ENCODE measurements at places on chromosomes 4 and X.

DNA sequence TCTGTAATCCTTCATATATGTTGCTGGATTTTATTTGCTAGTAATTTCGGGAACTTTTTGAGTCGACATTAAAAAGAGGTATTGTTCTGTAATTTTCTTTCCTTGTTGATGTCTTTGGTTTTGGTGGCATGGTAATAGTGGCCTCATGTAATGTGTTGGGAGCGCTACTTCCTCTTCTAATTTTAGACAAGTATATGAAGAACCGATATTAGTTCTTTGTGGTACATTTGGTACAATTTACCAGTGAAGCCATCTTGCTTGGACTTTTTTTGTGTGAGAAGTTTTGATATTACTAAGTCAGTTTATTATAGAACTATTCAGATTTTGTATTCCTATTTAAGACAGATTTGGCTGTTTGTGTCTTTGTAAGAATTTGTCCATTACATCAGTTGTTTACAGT, 669.2 kb upstream of the AADAT start:
- no peak for DNase-seq

DNA sequence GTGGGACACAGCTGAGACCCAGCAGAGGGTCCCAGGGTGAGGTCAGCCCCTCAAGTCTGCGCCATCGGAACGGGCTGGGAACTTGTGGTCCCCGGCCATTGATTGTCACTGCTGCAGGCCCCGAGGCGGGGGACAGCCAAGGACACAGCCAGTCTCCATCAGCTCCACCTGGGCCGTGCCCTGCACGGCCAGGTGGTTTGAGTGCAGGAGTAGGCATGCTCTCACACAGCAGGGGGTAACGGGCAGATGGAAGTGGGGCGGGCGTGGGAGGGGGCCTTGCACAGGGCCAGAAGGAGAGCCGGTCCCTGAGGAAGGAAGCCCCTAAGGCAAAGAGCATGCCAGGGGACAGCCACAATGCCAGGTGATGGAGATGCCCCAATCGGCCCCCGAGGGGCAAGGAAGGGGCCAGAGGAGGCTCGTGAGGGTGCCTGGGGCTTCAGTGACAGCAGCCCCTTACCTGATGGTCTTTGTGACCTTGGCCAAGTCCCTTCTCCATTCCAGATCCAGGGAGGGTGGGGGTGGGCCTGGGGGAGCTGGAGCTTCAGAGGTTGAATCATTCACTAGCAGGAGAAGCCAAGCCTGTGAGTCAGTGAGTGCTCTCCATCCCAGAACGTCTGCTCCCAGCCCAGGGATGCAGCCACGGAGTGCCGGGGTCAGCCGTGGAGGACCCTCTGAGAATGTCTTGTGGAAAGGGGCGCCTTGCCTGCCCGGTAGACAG, 2.3 kb downstream of the ATP2B3 start:
- no peak for DNase-seq

GRCh38 chrX:109312757-109313156, 169.1 kb downstream of the GUCY2F start:
- no peak for DNase-seq

DNA sequence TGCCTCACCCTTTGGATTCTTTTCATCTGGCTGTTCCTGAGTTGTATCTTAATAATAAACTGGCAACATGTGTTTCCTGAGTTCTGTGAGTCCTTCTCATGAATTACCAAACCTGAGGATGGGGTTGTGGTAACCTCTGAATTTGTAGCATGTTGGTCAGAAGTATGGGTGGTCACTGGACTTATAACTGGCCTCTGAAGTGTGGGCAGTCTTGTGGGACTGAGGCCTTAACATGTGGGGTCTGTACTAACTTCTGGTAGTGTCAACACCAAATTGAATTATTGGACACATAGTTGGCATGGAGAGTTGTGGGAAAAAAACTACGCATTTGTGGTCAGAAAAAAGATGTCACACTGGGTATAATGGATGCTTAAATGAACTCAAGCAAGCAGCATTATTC, 45.0 kb upstream of the TNIP3 start:
- DNase-seq = no peak

- no peak for DNase-seq
Measured at GRCh38 chr4:25984796-25985195, 70.8 kb downstream of the SMIM20 start.

DNA sequence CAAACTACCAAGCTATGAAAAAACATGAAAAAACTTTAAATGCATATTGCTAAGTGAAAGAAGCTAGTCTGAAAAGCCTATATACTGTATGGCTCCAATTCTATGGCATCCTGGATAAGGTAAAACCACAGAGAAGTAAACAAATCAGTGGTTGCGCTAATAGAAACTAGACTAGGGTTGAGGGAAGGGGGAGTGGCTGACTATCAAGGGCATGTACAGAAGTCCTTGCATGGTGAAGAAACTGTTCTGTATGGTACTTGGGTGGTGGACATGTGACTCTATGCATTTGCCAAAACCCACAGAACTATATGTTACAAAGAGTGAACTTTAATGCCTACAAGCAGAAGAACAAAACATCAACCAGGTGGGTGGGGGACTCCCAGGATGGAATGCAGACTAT, 96.8 kb downstream of the MTMR1 start:
- no peak for DNase-seq

GRCh38 chr4:972651-973424, 531 bp downstream of the DGKQ start:
- DNase-seq = no peak

DNA sequence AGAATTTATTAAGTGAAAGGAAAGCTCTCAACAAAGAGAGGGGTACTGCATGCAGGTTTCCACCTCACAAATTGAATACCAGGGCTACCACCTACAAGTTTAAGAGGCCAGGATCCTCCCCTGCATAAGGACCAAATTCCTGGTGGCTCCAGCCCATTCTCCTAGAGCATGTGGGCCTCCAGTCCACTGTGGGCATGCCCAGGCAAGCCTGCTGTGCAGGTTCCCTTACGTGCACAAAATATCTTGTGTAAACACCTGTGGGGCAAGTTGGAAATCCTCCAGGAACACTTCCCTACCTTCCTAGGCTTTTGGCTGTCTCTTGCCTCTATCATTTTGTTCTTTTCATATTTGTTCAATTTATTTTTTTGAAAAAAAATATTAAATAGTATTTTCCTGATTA, 724.3 kb downstream of the ARAP2 start:
- DNase-seq = no peak

DNA sequence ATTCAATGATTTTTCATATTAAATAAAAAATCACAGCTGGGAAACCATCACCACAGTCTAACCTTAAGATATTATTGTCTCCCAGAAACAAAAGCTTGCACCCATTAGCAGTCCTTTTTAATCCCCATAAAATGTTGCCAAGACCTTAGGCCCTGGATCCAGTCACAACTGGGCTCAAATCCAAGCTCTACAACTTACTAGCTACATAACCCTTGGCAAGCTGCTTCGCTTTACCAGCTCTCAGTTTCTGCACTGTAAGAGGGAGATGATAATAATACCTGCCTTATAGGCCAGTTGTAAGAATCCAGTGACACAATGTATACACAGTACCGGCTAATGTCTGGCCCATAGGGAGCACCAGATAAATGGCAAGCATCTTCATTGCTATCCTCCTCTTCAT, 400.9 kb upstream of the FGF13 start:
- no peak for DNase-seq
